ENCODE measurements at places on chromosomes 3 and 15.
A peak's percentile ranks its signal among the peaks of the same experiment; 100 is the strongest.

DNA sequence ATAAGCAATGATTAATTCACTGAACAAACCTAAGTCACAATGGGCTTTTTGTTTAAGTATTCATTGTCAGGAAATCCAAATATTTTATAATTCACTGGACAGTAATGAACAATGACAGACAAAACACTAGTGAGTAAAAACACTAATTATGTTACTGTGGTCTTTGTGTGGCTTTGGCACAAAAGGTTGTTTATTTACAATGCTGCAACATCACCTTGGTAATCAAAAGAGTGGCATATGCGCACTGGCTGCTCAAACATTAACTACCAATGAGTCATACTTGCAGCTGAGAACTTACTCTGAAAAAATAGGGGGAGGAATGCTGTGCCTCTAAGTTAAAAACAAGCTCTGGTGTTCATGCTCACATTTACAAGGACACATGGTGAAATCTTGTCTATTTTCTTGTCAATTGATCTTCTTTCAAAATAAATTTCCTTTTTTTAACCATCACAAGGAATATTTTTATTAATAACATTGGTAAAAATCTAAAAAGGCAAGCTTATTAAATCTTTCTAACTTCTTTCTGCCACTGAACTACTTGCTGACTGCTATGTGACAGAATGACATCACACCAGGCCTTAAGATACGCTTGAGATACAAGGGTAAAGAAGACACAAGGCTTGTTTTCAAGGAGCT, 85.2 kb upstream of the PPIB start:
- peak; percentile 88 for DNase-seq

GRCh38 chr3:108164391-108164790, 57.8 kb downstream of the IFT57 start:
- no peak for DNase-seq

GRCh38 chr3:153166206-153166605, 4.2 kb downstream of the RAP2B start:
- no peak for DNase-seq

DNA sequence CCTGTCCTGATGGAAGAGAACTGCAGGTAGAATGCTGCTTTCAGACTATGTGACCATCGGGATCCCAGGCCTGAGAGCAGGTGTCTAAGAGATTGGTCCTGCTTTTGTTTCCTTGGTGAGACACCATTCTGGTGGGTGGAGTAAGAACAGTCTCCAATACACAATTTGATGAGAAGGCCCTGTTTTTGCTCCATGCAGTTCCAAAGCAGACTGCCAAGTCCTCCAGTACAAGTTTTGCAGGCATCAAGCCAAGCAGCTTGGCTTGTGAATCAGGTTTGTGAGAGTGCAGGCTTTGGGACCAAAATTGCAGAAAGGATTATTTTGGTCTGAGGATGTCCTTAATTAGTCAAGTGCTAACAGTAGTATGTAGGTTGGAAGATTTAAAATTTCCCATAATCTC, 381.6 kb downstream of the FOXP1 start:
- DNase-seq: no peak

GRCh38 chr3:148128136-148128535, 569.6 kb upstream of the AGTR1 start:
- no peak for DNase-seq

DNA sequence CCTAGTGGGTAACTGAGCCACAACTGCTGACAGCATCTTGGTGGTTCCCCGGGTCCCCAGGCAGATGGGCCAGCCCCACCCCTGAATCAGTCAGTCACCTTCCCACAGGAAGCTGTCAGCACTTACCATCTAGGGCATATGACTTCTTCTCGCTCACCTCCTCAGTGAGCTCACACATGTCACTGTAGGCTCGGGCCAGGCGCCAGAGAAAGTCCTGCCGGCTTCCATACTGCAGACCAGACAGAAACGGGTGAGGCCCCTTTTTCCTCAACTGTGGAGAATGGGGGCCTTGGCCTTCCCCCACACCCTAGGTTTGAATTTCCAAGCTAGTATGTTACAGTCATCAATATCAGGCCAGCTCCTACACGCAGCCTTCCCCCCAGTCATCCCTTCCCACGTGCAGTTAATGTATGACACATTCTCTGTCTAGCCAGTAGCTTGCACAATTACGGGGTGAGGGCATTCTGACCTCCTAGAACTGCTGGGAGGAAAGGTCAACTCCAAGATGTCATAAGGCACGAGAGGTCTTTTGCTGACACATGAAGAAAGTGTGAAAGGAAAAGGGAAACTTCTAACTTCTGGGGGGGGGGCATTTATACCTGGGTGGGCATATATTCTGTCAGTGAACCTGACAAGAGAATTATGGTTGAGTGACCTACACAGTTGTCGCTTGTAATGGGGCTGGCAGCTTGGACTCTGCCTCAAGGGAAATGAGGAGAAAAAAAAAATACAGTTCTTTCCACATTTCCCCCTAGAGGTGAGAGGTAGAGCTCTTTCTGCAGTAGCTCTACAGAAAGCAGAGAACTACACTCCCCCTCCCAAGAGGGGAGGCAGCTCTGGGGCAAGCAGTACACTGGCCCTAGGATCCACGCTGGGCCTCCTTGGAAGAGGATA, 10.9 kb downstream of the RMDN3 start:
- DNase-seq: no peak

DNA sequence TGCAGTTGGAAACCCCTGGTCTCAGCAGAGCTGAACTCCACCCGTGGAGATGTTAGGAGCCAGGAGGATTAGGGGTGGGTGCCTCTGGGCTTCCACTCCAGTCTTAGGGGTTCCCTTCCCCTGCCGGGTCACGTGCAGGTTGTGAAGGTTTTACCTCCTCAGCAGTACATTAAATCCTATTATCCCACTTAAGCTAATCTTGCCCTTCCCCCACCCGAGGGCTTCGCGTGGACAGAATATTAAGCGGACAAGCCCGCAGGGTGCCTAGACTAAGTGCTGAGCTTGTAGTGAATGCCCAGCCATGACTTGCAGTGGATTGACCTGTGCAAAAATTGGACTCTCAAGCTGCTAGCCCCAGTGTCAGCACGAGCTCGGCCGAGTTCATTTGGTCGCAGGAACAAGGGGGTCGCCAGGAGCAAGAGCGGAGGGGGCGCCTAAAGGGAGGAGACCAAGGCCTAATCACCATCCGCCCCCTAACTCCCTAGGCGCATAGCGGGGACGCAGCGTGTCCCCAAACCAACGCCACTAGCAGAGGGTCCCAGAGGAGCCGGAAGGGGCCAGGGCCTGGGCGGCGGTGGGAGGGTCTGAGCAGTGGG, 498 bp upstream of the SEMA4B start:
- DNase-seq: no peak

DNA sequence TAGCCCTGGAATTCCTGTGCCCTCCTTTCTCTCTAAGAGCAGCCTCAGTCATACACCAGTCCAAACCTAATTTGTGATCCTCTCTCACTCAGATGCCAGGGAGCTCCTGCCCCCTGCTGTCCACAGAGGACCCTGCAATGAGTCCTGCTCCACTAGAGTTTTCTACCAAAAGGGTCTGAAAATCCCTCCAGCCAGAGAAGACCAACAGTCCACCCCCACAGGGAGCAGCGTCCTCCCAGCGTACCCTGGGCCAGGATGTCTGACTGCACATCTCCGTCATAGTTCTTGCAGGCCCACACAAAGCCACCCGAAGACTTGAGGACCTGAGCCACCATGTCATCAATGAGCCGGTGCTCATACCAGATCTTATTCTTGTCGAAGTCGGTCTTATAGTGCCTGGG, 15.4 kb downstream of the IDH2 start:
- DNase-seq: no peak

- no peak for DNase-seq
These were observed 17.6 kb downstream of the CYFIP1 start for GRCh38 chr15:22962611-22963010.

DNA sequence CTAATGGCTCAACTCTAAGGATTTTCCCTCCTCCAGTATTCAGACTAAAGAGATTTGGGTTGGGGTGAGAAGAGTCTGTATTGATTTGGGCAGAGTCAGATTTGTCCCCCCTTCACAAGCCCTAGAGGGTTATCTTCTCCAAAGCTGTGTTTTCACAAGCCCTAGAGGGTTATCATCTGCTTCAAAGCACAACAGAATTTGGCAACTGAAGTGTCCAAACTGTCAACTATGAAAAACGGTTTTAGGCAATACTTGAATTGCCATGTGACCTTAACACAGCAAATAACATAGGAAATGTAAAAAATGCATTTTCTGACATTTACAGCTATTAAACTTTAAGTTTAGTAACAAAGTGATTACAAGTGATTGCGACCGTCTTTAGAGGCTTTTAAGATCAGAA, 119.9 kb downstream of the IMPG2 start:
- DNase-seq: no peak

DNA sequence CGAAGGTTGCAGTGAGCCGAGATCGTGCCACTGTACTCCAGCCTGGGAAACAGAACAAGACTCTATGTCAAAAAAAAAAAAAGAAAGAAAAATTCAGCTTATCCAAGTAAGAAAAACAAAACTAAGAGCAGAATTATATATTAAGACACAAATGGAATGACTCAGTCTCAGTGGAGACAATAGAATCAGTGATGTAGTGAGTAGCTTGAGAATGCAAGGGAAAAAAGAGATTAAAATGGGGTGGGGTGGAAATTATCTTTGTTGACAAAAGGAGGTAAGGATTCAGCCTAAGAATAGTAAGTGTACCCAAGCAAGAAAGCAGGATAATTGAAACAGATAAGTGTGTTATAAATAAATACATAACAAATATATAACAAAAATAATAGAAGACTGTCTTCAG, 70.7 kb downstream of the BLM start:
- peak; percentile 91 for DNase-seq

DNA sequence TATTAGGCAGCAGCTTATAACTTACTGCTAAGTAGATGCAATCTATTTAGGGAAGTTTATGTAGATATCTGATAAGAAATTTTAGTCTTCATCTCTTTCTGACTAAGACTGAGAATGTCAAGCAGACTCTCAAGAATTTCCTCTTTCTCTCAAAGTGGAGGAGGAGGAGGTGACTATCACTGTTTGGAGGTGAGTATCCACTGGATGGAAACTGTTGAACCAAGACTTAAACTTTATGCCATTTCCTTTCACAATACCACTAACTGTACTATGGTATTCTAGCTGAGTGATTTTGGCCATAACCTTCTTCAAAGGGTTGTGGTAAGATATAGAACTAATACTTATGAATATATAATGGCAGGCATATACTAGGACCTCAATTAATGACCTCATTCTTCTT, 64.6 kb downstream of the TPRG1 start:
- no peak for DNase-seq

DNA sequence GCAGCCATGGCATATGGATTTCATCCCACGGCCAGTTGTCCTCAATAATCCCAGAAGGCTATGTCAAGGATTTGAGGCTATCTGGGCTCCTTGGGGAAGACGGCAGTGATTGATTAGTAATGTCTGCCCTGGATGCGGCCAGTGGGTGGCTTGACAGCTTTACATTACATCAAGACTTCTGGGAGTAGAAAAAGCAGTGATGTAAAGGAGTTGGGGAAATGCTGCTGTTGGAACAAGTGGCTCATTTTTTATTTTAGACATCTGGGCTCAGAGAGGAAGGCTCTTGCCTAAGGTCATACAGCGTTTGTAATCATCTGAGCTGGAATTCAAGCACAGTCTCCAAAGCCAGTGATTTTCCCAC, 94.1 kb downstream of the FLNB start:
- no peak for DNase-seq

DNA sequence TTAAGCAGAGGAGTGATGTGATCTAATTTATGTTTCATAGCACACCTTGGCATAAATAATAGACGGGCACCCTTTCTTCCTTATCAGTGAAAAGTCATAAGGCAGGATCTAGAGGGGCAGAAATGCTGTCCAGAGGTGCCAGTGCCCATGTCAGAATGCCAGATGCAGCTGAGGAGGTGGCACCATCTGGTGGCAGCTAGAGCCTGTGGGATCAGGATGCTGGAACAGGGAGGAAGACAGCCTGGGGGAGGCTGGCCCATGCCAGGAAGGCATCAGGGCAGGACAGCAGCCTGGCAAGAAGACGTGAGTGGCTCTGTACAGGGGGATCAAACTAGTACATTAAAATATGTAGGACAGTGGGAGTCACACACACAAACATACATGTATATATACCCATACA, 16.5 kb downstream of the MYH15 start:
- no peak for DNase-seq

DNA sequence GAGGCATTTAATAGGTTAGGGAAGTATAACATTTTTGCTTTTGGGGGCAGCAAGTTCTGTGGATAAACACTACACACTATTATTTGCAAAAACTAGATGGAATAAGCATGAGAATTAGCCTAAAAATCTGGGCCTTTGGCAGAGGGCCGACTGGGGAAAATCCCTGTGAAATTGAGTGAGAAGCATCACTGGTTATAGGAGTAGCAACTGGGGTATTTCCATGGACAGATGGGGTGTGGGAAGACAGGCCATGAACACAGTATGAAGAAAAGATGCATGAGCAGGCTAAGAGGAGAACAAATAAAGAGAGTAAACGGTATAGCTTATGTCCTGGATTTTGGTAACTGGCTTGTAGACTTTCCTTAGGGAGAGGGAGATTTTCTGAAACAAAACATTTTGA, 32.9 kb upstream of the CSPG5 start:
- DNase-seq: no peak

- DNase-seq: peak; percentile 19
These were observed 2.9 kb downstream of the FBXL22 start for GRCh38 chr15:63600001-63600615.

DNA sequence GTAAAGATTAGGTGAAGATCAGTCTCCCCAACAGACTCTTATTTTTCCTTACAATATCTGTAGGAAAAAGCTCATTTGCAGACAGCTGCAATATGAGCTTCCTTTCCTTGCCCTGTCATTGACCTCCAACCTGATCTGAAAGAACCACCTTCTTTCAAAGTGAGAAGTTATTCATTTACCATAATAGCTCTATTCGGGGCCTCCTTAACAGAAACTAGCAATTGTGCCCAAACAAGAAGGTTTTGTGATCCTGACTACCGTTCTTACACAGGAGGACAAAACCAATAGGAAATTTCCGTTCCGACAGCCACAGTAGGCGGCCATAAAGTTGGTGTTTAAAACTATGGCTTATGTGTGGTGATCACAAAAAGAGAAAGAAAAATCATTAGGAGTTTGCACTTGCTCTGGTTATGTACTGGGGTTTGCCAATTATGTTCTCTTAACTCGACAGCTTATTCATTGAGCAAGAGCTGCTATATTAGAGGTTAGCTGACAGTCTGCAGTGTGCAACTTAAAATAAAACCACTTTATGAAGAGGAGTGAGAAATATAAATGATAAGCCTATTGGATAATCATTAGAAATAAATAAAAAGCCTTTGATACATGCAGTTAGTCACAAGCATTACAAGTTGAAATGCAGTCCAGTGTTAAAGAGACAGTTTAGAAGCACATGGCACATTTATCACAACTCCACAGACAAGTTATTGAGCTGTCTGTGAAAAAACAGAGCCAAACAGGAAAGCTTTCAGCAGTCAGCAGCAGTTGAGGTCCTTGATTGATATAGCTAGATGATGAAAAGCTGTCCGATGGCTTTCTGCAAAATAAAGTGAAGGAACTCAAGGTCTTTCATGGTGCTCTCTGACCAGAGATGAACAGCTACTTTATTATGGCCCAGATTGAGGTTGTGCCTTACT, 199.8 kb downstream of the WDR72 start:
- DNase-seq: no peak
